ENCODE measurements at places on chromosomes 12 and 14.

GRCh38 chr12:22609501-22609900, 15.5 kb upstream of the ETNK1 start:
- no peak for DNase-seq

- DNase-seq, result no peak
These were observed 6.2 kb upstream of the SLC41A2 start for GRCh38 chr12:104964167-104964855.

GRCh38 chr12:96060041-96060440, 24.7 kb upstream of the LTA4H start:
- DNase-seq, result no peak

DNA sequence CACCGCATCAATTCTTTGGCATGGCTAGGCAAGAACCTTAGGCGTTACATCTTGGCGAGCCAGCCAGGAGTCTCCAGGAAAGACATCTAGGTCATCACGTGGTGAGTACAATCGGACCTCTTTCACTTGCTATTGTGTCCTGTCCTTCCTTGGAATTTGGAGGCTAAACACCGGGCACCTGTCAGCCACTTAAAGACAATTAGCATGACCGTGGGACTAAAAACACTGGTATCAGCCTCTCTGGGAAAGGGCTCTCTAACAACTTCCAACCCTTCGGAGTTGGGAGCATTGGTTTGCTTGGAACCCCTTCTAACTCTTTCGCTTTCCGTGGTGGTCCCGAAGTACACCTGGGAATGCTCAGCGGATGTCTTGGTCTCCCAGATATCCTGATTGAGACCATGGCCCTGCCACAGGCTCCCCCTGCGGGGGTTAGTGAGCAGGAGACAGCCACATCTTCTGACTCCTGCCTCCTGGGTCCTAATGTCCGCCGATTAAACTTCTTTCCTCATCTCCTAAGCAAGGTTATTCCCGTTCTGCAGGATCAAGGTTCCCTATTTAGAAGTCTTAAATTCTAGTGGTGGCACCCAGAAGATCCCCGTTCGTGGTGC, 971.7 kb downstream of the FSCB start:
- no peak for DNase-seq

GRCh38 chr12:113087193-113087592, 30.7 kb downstream of the DTX1 start:
- no peak for DNase-seq

DNA sequence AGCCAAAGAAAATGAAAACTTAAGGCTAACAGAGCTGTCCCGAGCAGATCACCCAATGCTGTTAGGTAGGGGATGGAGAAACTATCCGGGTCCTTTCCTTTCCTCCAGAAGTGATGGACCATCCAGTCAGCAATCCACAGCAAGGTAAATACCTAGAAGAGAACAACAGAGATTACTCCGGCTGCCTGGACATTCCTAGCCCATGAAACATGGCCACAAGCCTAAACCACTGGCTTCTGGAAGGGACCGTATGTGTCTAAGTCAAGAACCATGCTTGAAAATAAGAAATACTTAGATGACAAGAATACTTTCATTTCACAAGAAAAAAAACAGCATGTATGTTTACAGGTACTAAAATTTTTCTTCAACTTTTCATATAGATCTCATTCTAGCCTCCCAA, 152.9 kb downstream of the SLC41A2 start:
- DNase-seq, result no peak

GRCh38 chr14:95471476-95471875, 45.0 kb downstream of the SYNE3 start:
- DNase-seq, result no peak

DNA sequence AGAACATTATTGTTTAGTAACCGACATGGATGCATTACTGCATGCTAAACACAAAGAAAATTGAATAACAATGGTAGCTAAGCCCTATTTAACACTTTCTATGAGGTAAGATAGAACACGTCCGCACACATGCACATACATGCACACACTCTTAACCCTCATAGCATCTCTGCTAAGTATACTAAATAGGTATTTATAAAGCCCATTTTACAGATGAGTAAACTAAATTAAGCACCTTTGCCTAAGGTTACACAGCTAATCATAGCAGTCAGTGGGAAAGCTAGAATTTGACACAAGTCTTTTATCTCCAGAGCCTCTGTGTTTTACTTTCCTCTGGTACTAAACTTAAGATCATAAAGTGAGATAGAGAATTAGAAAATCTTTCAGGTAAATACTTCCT, 435.0 kb downstream of the EGLN3 start:
- no peak for DNase-seq

DNA sequence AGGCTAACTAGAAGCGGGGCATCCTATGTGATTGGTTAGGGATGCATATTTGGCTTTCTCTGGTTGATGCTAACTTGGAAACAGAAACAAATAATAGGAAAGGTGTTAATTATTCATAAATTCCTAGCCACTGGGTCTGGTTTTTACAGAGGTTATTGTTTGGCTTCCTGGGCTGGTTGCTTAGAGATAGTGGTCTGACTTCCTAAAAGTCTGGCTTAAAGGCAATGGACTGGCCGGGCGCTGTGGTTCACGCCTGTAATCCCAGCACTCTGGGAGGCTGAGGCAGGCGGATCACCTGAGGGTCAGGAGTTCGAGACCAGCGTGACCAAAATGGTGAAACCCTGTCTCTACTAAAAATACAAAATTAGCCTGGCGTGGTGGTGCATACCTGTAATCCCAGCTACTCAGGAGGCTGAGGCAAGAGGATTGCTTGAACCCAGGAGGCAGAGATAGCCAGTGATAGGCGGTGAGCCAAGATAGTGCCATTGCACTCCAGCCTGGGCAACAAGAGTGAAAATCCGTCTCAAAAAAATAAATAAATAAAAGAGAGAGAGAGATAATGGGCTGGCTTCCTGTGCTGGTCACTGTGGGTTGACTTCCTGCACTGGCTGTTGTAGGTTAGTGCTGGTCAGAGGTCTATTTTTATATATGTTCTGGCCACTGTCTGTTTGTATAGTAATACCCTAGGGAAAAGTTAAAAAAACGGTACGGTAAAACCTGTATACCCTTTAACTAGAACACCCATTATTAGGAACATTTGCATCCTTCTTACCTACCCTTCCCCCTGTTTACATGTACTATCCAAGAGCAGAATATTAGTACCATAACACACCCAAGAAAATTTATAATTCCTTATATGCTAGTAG, 24.1 kb downstream of the OR6S1 start:
- no peak for DNase-seq

DNA sequence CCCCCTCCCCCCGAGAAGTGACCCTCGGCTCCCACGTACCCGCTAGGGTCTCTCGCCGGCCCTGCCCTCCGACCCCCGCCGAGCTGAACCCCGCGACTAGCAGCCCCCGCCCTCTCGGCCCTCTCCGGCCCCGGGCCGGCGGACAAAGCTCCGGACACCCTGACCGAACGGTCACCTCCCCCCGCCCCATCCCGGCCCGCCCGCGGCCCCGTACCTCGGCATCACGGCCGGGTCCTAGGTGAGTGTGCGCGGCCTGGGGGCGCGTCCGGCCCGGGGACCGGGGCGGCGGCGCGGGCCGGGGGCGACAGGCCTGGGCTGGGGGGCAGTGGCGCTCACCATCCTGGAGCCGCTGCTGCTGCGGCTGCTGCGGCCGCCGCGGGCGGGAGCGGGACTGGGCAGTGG, at the start of gene FIGNL2:
FIGNL2 (minus strand) TSS at position 393 of the 402 bp plus-strand sequence. CDS start 26,305 bp downstream, outside the sequence.
- no peak for DNase-seq

- no peak for DNase-seq
These were observed 16.7 kb downstream of the COL2A1 start for GRCh38 chr12:47987411-47988072.

GRCh38 chr14:83483063-83483462, 1949.4 kb upstream of the SEL1L start:
- DNase-seq, result peak; percentile 4

- DNase-seq, result peak; percentile 88
These were observed 161.0 kb downstream of the SLC38A4 start for GRCh38 chr12:46664761-46665287.

DNA sequence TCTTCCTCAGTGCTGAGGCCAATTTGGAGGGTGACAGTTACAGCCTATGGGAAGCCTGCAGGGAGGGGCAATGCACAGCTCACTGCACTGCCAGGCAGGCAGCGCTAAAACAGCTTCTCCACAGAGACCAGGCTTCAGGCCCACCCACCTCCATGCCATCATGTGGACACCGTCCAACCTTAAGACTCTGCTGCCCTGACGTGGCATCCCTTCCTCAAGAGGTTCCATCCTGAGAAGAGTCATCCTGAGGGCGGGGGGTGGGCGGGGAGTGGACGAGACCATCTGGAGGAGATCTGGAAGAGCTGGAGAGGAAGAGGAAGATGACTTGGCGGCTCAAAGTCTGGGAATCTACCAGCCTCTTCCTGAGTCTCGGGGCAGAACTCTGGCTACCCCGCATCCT, 8.4 kb upstream of the ACVRL1 start:
- no peak for DNase-seq

DNA sequence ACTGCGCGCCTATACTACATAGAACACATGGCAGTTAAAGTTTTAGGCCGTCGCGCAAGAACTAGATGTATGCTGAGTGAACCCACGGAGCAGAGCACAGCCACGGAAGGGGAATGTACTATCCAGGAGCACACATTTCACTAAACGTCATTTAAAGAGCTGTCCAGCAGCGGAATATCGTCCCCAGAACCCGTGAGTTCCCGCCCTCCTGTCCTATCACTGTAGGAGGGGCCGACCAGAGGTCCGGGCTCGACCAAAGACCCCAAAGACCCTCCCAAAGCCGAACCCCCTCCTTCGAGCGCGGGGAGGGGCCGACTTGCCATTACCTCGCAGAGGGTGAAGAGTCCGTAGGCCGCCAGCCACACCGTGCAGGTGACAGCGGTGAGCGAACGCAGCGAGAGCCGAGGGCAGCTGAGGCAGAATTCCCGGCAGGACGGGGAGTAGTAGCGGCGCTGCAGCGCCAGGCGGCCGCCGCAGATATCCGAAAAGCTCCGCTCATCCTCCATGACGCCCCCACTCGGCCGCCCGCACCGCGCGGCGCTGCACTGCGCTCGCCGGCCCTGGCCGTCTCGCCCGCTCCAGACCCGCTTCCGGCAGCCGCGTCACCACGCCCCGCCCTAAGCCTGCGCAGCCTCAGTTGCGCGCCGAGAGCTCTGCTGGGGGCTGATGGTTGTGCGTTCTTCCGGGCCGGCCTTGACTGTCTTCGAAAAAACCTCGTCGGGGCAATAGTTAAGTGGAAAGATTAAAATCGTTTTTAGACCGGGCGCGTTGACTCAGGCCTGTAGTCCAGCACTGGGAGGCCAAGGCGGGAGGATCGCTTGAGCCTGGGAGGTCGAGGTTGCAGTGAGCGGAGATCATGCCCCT, at the start of gene PIGH:
PIGH (minus strand) TSS at position 571 of the 864 bp plus-strand sequence; CDS start at position 506, 65 bp downstream.
- peak; percentile 89 for DNase-seq

- DNase-seq, result no peak
These were observed 720.9 kb downstream of the AACS start for GRCh38 chr12:125786143-125786542.

DNA sequence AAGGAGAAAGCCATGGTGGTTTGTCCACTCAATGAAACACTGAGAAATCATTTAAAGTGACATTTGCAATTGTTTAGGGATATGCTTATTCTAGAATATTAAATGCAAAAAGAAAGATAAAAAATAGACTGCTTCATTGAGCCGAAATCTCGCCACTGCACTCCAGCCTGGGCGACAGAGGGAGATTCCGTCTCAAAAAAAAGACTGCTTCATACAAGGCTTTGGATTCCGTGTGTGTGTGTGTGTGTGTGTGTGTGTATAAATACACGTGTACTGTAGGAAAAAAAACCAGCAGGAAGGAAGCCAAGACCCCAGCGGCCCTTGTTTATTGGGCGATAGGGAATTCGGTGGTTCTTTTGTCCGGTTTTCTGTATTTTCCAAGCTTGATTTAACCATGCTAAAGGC, 3.2 kb upstream of the ZNF839 start:
- peak; percentile 41 for DNase-seq

GRCh38 chr12:69519871-69520270, 49.7 kb downstream of the FRS2 start:
- no peak for DNase-seq

- peak; percentile 50 for DNase-seq
These were observed 122.5 kb downstream of the WIF1 start for GRCh38 chr12:64998371-64999147.

DNA sequence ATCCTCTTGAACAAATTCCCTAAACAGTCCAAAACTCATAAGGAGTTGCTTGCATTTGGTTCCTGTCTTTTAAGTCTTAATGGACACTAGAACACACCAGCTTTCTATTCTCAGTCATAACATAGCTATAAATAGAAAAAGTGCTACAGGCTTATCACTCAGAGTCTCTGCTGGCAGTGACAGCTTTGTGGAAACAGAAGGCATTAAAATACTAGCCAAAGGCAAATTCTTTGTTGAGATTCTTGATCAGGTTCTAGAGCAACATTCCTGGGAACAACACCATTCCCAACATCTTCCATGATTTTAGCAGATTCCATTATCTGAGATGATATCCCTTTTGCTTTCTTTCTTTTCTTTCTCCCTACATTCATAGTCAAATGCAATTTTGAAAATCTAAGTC, 207.7 kb upstream of the PLEKHG7 start:
- no peak for DNase-seq

GRCh38 chr14:77032844-77033621, 4.5 kb upstream of the IRF2BPL start:
- DNase-seq, result peak; percentile 95

DNA sequence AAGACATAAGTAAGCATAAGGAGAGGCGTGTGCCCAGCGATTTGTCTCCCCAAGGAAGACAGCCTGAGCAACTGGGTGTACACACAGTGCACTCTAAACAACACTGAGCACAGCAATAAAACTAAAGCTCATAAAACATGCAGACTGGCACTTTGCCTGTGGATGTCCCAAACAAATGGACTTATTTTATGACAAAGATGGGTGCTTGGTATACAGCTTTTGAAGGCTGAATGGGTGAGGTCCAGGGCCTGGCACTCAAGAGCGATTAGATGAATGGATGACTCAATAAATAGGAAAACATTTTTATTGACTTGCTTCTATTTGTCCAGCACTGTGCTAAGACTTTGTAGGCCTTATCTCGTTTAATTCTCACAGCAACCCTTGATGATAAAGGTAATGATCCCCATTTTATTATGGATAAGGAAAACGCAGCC, 28.5 kb downstream of the LGMN start:
- DNase-seq, result no peak

DNA sequence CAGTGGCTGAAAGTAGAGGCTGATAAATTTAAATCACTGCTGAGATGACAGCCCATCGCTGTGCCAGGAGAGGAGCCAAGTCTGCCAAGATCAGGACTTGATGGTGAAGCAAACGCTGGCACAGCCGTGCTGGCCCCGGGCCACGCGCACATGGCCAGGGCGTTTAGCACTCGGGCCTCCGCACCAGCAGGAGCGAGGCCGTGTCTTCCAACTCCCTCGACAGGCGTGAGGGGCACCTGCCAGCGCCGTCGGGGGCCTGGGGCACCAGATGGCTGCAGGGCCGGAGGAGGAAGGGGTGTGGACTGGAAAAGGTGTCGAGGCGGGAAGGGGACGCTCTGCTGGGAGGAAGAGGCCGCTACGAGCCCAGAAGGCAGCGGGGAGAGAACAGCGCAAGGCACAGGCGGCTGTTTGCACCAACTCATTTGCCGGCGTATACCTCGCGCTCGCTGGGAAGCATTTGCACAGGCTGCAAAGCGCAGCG, 29.5 kb downstream of the RIMBP2 start:
- no peak for DNase-seq

- DNase-seq, result no peak
These were observed 13.9 kb upstream of the NR4A1 start for GRCh38 chr12:52037248-52037861.

- no peak for DNase-seq
These were observed 133.4 kb downstream of the ACSS3 start for GRCh38 chr12:81211306-81211705.
